ENCODE measurements at places on chromosomes 7 and 10. TPM values are rescaled to one million over a fixed set of nuclear protein-coding genes. Genes with fewer than 3 reads are reported as not detected.

KCP gene
- 1.3 TPM for total RNA-seq

EPO gene
- not detected for total RNA-seq

TUBB8 gene
- total RNA-seq, result not detected

ALOX5 gene
- total RNA-seq, result 18.7 TPM

TMEM140 gene
- total RNA-seq, result 1.8 TPM

DRGX gene
- not detected for total RNA-seq

ACTL6B gene
- total RNA-seq, result not detected

EEPD1 gene
- 8.7 TPM for total RNA-seq

ANKRD1 gene
- total RNA-seq, result 146 TPM

CTAGE15 gene
- total RNA-seq, result not detected

CTNNA3 gene
- 0.79 TPM for total RNA-seq

TRIM56 gene
- total RNA-seq, result 15.8 TPM

SPAG6 gene
- 1.2 TPM for total RNA-seq

PRTFDC1 gene
- 9.9 TPM for total RNA-seq

ZNF425 gene
- total RNA-seq, result 5.0 TPM

LRMDA gene
- 24.3 TPM for total RNA-seq

DNA sequence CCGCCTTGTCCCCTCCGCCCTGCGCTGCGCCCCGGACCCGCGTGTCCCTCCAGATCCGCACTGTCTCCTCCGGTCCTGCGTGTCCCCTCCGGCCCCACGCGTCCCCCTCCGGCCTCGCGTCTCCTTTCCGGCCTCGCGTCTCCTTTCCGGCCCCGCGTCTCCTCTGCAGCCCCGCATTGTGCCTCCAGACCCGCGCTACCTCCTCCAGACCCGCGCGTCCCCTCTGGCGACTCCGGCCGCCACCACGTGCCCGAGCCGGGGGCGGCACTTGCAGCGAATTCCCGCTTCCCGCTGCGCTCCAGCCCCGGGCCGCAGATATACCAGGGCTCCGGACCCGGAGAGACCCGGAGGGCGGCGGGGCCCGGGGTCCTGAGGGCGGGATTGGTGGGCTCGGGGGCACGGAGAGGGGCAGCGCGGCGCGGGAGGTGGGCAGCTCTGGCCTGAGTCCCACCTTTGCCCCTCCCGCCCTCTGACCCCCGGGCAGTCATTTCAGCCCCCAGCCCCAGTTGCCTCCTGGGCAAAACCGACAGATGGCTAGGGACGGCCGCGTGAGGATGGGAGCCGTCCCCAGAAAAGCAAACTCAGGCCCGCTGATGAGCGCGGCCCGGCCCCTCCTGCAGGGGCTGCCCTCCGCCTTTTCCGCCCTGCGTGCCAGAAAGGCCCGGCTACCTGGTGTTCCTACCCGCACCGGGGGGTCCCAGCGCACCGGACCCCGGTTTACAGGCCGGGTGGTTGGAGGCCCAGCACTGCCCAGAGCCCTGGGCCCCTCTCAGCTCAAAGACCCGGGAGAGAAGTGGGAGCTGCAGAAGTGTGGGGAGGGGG, 56.5 kb downstream of the RBM17 start:
- no peak for DNase-seq

DNA sequence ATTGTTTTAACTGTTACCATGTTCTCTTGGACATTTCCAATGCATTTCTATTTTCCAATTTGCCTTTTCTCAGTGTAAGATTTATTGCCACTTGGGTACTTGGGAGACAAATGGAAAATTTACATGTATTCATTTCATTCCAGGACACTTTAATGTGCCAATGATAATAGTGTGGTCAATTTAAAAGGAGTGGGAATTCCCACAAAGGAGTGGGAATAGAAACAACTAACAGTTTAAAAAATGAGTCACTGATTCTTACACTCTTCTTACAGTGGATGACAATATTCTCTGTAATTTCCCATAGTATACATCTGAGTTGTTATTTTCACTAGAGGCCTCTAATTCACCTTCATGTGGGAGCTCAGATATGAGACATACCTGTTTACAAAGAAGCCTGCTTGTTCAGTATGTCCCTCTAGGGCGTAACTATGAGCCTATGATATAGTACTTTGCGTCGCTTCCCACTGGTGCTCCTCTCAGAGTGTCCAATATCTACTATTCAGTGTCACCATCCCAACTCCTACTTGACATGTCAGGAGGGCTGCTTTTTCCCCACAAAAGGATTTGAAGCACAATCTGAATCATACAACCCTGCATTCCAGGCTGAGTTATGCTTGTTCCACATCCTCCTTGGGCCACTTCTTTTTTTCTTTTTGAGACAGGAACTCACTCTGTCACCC, 301.3 kb downstream of the PHTF2 start:
- peak; percentile 60 for DNase-seq

- DNase-seq, result peak; percentile 21
Observed at GRCh38 chr10:126749015-126749655, 78.6 kb upstream of the C10orf90 start.

DNA sequence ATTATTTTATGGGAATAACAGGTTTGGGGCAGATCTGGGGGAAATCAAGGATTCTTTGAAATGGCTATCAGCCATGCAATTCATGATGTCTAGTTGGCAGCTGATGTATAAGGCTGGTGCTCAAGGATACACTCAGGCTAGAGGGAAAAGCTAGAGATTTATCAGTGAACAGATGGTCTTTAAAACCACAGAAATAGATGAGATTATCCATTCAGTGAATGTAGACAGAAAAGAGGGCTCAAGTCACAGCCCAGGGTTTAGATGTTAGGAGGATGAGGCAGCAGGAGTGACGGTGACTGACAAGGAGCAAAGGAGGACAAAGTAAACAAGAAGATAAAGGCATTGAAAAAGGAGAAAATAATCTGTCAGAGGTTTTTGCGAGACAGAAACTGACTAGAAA, 238.7 kb downstream of the CDK14 start:
- no peak for DNase-seq

- DNase-seq, result no peak
Observed at GRCh38 chr7:2110610-2111396, 121.9 kb downstream of the MAD1L1 start.

- DNase-seq, result no peak
Observed at GRCh38 chr10:68235581-68235980, 3.7 kb upstream of the ATOH7 start.

DNA sequence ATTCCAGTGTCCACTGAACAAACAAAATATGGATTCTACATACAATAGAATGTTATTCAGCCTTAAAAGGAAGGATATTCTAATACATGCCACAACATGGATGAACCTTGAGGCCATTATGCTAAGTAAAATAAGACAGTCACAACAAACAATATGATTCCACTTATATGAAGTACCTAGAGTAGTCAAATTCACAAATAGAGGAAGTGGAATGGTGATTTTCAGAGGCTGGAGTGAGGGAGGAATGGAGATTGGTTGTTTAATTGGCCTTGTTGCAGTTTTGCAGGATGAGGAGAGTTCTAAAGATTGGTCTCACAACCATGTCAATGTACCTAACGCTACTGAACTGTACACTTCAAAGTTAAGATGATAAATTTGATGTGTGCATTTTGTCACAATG, 119.6 kb downstream of the CHN2 start:
- no peak for DNase-seq

GRCh38 chr10:102779680-102780526, 36.2 kb downstream of the WBP1L start:
- no peak for DNase-seq

- peak; percentile 45 for DNase-seq
Observed at GRCh38 chr7:95246831-95247370, 77.4 kb downstream of the PON1 start.

- no peak for DNase-seq
Observed at GRCh38 chr7:157785486-157786186, 448.8 kb downstream of the DNAJB6 start.

DNA sequence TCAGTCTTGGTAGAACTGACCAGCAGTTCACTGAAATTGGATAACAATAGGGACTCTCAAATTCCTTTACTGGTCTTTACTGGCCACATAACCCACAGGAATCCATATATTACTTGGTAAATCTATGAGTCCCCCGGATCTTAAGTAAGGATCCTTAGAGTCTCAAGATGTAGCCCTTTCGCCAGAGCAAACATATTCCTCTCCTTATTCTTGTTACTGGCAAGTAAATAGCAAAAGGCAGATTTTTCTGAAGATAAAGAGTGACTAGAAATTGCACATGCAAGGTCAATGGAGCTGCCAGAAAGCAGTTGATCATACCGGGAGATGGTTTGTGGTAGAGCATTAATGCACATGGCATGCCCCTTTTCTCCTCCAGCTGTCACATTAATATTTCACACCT, 283.0 kb downstream of the HDAC9 start:
- no peak for DNase-seq

DNA sequence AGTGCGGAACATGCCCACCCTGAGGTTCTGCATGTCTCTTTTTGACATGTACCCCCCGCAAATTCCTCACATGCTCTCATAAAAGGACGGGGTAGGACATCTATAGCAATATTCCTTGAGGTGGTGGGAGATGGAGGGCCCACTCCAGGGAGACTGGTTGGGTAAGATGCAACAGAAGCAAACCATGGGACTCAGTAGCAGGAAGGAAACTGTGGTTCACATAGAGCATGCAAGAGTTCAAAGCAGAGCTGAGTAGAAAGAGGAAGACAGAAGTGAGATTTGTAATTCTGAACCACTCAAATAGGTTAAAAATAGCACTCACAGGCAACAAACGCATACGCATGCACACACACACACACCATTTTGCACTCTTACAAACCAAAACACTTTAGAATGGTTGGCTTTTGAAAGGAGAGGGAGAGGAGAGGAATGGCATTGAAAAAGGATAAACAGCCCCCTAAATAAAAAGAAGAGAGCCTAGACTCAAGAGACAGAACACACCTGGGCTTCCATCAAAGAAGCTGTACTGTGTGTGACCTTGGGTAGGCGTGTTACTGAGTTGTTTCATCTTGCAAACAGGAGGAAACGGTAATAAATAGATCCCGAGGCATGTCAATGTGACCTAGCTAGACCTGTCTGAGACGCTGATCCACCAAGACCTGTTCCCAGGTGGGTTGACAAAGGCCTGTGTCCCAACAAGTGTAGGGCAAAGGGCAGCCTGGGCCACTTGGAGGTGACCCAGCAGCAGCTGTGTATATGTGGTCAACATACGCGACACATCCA, 77.6 kb upstream of the LRRC4 start:
- DNase-seq, result no peak

- DNase-seq, result no peak
Observed at GRCh38 chr7:108374899-108375298, 81.3 kb downstream of the NRCAM start.

- DNase-seq, result no peak
Observed at GRCh38 chr7:133479456-133480065, 226.7 kb downstream of the EXOC4 start.

- no peak for DNase-seq
Observed at GRCh38 chr10:59096631-59097030, 79.8 kb upstream of the PHYHIPL start.

GRCh38 chr7:131624536-131624935, 68.1 kb upstream of the PODXL start:
- DNase-seq, result no peak

GRCh38 chr10:27258838-27259812, 18.5 kb upstream of the ACBD5 start:
- no peak for DNase-seq

DNA sequence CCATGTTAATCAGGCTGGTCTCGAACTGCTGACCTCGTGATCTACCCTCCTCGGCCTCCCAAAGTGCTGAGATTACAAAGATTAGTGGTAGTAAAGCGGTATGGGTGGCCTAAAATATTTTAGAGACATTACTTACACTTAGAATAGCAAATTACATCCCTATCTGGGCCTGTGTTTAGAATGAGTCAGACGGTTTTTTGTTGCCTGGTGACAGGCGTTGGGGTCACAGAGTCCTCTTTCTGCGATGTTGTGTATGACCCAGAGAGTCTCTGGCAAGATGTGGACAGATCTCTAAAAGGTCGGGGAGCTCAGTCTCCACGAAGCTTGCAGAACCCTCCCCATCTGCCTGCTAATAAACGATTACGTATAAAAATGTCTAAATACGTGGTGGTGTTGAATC, 39.6 kb upstream of the PRKCQ start:
- DNase-seq, result no peak

Data from kidney epithelial cell (primary cell).